ENCODE measurements at places on chromosomes 1 and 21.

- no peak for DNase-seq
Measured at GRCh38 chr21:43658769-43659135, 536 bp downstream of the HSF2BP start.

DNA sequence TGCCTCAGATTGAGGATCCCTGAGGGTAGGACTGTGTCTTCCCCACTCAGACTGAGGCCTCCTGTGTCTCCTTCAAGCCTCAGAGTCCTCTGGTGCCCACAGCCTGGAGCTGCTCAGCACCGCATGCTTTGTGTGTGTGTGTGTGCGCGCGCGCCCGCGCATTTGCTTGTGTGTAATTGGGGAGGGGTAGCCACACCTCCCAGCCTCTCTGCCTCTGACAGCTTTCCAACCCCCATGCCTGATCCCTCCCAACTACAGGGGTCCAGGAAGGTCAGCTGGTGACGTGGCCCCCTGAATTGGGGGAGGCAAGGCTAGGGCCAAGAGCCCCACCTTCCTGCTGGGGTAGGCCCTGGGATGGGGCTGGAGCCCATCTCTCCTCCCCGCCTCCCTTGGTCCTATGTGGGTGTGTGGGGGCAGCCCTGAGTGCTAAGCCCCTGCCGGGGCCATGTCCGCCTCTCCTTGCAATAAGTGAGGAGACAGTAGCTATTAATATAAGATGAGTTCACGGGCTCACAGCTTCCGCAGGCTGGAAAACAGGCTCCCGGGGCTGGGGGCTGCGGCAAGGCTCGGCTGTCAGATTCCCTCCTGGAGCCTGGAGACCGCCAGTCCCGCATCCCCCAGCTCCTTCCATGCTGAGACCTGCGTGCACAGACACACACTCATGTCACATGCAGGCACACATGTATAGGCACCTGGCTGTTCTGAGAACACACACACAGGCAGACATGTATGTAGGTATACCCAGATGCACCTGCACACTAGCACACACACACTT, 7.0 kb downstream of the GPR3 start:
- DNase-seq: no peak

- DNase-seq: no peak
Measured at GRCh38 chr1:225603538-225604354, 49.2 kb downstream of the ENAH start.

DNA sequence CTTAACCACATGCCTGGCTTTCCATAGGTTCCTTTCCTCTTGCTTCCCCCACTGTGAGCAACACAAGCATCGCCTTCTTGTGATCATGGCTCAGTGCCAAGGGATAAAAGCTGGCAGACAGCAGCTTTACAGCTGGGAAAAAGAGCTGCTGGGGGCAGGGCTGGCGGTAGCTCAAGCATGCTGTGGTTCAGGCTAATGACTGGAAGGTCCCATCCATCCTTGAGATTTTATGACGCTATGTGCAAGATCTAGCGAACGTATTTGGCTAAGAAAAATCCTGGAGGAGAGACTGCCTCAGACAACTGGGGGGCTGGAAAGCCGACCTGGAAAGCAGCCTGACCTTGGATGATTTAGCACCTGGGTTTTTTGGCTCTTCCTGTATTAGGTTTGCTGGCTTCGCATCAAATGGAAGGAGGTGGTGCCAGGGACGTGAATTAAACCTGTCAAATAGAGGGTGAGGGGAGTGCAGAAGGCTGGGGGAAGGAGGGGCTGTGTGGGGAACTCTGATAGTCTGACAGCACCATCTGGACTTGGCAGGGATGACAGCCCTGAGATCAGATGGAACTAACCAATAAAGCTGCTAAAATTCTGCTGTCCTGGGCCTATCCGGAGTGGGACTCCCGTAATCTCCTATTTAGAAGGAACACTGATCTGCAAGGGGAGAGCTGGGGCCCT, 34.8 kb downstream of the ZMYND12 start:
- peak; percentile 52 for DNase-seq

GRCh38 chr1:44720281-44720680, 10.7 kb downstream of the RNU5D-1 start:
- no peak for DNase-seq

DNA sequence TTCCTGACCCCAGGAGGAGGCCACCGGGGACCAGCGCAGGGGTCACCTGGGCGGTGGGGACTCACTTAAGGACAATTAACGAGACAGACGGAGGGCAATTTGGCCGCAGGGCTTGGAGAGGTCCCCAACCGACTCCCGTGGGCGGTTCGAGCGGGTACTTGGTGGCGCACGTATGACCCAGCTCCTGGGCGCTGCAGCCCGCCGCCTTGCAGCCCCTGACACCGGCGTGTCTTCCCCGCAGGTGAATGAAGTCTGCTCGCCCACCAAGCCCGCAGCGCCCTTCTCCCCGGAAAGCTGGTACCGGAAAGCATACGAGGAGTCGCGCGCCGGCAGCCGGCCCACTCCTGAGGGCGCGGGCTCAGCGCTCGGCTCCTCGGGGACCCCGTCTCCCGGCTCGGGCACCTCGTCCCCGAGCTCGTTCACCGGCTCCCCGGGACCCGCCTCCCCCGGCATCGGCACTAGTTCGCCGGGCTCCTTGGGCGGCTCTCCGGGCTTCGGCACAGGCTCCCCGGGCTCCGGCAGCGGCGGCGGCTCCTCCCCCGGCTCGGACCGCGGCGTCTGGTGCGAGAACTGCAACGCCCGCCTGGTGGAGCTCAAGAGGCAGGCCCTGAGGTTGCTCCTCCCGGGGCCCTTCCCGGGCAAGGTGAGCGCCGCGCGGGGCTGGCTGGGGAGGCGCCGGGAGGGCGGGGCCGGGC, 1.4 kb downstream of the KIF26B start:
- peak; percentile 76 for DNase-seq

- DNase-seq: no peak
Measured at GRCh38 chr21:38467911-38468310, 30.4 kb downstream of the ERG start.

- DNase-seq: no peak
Measured at GRCh38 chr1:47559944-47560695, 122.3 kb downstream of the FOXD2 start.

DNA sequence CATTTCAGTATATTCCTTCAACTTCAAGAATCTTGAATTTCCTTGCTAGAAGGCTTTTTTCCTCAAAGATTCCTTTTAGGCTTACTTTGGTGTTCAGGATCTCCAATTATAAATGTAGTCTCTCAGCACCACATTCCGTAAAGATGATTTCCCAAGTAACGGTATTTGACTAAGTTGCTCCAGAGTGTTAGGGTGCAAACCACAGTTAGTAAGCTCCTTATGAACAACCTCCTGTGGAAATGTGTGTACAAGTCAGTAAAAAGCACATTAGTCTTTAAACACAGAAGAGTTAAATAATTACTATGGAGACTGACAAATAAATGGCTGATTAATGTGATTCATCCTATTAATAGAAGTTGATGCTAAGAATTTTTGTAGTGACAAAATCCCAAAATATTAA, 10.3 kb downstream of the DONSON start:
- DNase-seq: no peak

DNA sequence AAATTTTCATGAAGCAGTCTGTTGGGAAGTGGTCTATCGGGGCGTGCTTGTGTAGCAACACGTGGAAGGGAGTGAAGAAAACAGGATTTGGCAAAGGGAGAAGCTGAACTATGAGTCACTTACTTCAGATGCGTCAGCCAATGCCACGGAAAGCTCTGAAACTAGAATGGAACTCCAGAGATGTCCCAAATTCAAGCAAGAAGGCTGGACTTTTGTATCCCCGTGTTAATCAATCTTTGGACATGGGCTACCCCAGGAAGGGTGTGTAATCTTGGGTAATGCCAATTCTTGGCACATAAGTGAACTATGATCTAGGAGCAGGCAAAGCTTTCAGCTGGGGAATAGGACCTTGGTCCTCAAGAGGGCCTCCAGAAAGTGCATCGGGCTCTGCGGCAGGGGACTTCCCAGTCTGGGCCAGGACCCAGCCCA, 102.6 kb downstream of the ADSS2 start:
- DNase-seq: no peak

DNA sequence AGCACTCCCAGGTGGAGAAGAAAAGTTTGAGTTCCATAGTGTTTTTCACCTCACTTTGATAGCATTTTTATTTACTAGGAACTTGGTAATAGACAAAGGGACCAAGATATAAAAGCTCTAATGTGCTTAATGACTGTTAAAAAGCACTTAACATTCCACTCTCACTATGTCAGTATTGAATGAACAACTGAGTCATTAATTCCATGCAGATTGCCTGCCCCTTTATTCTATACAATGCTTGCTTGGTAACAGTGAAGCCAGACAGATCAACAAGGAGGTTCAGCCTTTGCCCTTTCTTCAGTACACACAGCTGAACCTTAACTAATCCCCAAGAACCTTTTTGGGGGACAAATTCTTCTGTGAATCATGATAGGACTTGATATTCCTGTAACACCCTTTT, 425.5 kb downstream of the NUF2 start:
- no peak for DNase-seq

DNA sequence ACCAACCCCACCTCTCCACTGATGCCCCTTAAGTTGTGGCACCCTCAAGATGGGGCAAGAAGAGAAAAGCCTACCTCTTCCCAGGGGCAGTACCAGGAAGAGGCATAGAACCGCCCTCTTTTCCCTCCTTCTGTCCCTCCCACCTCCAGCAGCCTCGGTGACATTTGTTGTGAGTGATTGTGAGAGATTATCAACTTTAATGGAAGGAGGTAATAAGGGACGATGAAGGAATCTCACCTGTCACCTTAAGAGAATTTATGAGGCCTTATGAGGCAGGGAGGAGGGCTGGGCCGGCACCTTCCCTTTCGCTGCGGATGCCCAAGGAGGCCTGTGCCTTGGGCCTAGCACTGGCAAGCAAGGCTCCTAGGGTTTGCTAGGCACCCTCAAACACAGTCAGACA, 1.4 kb upstream of the ADGRB2 start:
- no peak for DNase-seq

DNA sequence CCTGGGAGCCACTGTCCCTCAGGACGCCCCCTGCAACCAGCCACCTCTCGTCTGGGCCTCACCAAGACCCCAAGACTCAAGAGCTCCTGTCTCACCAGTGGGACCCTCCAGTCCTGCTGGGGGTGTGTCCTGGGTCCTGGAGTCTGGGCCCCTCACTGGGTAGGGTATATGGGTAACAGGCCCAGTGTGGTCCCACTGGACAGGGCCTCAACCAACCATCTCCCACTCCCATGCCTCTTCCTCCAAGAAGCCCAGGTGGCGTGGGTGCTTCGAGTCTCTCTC, 725 bp upstream of the VWA1 start:
- DNase-seq: peak; percentile 6

DNA sequence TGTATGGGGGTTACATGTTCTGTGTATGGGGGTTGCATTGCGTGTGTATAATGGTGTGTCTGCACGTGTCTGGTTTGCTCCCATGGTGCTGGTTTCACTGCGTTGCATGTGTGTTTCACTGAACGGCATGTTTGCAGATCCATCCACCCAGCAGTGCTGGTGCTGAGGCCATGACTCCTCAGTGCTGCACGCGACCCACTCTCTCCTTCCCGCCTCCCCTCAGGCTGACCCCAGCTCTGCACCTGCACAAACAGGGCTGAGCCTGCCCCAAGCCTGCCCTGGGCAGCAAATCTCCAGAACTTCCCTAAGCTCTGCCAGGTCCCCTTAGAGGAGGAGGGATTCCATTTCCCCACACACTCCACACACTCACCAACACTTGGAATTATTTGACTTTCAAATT, 18.7 kb downstream of the ACTRT2 start:
- DNase-seq: no peak

DNA sequence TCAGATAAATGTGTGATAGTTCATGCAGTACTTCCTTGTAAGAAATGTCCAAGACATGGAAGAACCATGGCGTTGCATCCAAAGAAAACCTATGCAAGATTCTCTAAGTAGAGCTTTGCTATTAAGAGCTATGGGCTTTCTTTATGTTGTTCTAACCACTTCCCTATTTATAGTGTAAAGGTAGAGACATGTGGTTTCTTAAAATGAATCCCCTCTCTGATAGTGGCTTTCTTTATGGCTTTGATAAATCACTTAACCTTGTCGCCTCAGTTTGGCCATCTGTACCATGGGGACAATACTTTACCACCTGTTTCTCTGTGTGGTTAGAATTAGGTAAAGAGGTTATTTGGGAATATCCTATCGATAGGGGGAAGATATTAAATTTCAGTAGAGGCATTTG, 305.5 kb downstream of the NFIA start:
- DNase-seq: no peak

- peak; percentile 16 for DNase-seq
Measured at GRCh38 chr1:14522926-14523241, 75.6 kb upstream of the KAZN start.

DNA sequence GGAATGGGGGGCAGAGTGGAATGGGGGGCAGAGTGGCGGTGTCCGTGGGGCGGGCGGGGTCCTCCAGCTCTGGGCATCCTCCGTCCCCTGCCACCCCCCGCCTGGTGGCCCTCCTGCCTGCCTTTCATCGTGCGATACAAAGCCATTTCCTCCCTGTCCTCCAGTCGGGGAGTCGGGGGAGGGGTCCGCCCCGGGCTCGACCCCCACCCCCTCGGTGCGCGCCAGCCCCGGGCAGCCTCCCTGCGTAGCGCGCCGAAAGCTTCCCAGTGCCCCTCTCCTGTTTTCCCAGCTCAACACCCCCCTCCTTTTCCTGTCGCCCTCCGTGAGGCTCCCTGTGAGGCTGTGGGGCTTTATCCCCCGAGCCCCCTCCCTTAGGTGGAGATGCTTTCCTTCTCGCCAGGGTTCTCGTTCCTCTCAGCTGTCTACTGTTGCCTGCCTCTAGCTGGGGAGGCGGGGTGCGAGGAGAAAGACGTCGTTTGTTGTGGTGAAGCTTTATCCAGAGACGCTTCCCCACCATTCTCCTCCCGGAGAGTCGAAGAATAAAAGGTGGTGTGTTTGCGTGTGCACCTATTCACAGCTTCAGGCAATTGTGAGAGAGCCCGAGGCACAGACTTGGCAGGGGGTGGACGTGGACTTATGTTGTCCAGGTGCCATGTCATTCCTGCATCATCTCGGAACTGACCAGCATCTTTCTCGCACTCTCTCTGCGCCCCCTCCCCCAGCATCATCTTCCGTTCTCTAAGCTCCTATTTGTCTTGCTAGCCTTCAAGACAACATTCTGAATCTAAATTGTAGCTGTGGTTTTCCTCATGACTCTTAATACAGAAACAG, 848 bp downstream of the DNM3 start:
- peak; percentile 48 for DNase-seq

DNA sequence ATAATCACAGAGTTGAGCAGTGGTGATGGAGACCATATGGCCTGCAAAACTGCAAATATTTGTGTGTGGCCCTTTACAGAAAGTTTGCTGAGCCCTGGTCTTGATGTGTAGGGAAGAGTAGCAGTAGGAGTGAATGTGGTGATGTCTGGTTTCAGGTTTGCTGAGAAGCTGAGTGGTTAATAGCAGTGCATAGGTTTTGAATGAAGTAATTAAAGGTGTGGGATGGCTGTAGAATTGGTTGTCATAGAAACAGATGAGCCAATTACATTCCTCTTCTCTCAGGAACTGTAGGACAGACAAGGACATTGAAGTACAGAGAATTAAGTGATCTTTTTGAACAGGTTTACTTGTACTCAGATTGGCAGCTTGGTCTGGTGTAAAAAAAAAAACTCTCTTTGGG, 37.4 kb downstream of the PRDM2 start:
- DNase-seq: no peak

GRCh38 chr21:42474043-42474831, 21.8 kb downstream of the RSPH1 start:
- DNase-seq: no peak

Data from HEK293T (cell line).